ENCODE measurements at places on chromosomes 3 and 15.

DNA sequence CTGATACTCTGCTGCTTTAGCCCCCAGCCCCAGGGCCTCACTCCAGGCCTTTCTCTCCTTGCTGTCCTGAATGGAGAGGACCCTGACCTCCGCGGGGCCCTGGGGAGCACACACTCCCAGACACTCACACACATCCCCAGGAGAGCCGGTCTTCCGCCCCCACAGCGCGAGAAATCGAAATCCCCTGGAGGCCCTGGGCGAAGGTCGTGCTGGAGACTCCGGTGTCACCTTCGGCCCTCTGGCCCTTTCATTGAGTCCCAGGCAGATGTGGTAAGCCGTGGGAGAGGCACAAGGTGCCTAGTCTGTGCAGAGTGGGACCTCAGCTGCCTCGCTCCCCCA is 848 bp upstream of the GOLGA8B start:
- DNase-seq = no peak

GRCh38 chr3:123318374-123318773 is 116.6 kb downstream of the SEC22A start:
- DNase-seq = no peak

GRCh38 chr15:53171571-53171970 is 381.4 kb upstream of the ONECUT1 start:
- no peak for DNase-seq

DNA sequence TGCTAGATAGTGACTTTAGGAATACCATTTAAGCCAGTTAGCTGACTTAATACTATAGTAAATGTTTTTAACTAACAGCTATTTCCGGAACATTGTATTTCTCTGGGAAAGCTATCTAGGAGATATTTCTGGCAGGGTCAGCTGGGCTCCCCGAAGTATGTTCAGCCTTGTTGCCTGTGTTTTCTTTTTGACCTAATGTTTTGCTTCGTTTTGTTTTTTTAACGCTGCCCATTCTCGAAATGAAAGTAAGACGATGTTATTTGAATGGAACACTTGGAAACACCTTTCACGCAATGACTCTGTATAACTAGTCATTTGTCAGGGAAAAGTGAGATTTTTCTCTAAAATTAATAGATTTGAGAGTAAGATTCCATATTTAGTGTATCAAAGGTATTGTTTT is 702.9 kb upstream of the NAALADL2 start:
- no peak for DNase-seq

DNA sequence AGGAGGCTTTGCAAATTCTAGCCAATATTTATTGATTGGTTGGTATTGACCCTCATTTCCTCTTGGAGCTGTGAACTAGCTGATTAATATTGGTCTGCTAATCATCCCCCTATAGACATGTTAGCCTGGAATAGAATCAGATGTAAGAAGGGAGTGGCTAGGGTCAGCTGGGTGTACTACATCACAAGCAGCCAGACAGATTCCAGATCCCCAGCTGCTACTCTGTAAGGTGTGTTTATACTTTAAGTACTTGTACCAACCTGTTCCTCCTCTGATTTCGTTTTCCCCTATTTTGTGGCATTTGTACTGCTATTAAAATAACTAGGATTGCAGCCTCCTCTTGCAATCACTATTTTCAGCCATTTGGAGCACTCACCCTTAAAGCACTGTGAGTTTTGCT is 49.9 kb downstream of the PARP15 start:
- DNase-seq = no peak

- DNase-seq = no peak
Observed at GRCh38 chr3:6182476-6182875, 678.4 kb upstream of the GRM7 start.

GRCh38 chr15:85496151-85496550 is 115.7 kb downstream of the AKAP13 start:
- DNase-seq = no peak

DNA sequence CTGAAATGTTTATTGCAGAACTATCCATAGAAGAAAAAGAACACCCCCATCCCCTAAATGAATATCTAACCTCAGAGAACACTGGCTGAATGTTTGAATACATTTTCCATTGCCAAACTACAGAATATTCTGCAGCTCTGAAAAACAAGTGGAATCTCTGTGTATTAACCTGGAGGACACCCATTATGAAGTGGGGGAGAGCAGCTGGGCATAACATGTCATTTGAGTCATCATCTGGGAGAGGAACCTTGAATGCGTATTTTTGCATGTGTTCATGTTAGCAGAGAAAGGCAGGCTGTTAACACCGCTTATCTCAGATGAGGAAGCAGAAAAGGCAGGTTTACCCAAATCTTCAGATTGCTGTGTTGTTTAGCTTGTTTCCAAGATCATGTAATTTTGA is 31.5 kb downstream of the ESYT3 start:
- no peak for DNase-seq

DNA sequence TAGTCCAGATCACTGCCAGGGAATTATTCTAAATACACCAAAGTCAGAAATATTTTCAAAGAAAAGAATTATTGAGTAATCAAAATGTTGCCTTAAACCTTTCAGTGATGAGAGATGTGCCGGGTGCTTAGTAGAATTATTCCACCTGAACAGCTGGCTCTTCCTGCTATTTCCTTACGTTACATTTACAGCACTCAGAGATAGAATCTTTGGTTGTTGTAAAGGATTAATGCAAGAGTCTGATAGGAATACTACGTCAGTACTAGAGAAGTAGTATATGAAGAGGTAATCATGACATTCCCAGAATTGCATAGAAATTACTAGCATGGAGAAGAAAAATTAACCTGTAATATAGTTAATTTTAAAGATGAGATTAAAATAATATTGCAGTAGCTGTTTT is 50.9 kb upstream of the ZDHHC23 start:
- DNase-seq = no peak

- DNase-seq = no peak
Observed at GRCh38 chr15:35170207-35170606, 85.1 kb upstream of the NANOGP8 start.
